Fibroblast of skin of back (primary cell): ENCODE measurements at places on chromosomes 12 and 14.

DNA sequence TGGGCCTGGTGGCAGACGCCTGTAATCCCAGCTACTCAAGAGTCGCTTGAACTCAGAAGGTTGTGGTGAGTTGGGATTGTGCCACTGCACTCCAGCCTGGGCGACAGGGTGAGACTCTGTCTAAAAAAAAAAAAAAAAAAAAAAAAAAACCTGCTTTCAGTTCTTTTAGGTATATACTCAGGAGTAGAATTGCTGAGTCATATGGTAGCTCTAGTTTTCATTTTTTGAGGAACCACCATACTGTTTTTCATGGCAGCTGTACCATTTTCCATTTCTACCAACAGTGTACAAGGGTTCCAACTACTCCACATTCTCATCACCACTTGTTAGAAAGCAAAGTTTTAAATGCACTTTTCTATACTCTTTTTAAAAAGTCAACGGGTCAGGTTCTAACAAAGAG is 119.8 kb downstream of the DPF3 start:
- no peak for DNase-seq

DNA sequence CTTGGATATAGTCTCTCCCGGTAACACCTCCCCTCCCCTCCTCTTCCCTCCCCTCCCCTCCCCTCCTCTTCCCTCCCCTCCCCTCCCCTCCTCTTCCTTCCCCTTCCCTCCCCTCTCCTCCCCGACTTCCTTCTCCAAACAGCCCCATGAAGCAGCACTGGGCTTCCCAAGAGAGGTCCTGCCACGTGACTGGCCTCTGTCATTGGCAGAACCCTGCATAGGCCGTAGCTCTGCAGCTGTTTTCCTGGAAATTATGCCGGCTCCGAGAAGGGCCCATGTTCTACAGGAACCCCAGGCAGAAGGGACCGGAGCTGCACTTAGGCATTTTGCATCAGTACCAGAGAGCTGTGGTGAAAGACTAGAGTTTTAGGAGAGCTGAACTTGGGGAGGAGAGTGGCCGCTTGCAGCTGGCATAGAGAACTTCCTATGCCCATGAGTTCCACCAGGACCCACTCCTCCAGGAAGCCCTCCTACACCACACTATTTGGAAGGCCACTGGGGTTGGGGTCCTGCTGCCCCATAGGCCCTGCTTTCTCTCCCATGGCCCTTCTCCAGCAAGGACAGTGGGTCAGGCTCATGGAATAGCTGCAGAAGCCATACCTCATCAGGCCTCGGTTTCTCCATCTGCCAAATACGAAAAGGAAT is 5.1 kb upstream of the TNFAIP2 start:
- DNase-seq: no peak

- no peak for DNase-seq
These were observed 476.2 kb downstream of the FSCB start for GRCh38 chr14:44030831-44031383.

DNA sequence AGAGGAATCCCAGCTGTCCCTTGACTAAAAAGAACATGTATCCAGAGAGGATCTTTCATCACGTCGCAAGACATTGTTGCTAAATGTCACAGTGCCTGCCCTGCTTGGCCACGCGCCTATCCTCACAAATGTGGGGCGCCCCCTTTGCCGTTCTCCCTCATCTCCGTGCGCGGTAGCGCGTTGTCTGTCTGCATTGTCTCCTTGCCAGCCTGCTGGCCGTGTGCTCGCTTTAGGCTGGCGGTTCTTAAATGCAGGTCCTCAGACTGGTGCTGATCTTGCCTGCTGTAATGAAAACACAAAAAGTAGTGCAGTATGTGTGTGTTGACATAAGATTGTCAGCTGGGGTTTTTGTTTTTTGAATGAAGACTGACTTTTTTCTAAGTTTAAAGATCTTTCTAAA is 198.2 kb upstream of the RGS6 start:
- DNase-seq: no peak

DNA sequence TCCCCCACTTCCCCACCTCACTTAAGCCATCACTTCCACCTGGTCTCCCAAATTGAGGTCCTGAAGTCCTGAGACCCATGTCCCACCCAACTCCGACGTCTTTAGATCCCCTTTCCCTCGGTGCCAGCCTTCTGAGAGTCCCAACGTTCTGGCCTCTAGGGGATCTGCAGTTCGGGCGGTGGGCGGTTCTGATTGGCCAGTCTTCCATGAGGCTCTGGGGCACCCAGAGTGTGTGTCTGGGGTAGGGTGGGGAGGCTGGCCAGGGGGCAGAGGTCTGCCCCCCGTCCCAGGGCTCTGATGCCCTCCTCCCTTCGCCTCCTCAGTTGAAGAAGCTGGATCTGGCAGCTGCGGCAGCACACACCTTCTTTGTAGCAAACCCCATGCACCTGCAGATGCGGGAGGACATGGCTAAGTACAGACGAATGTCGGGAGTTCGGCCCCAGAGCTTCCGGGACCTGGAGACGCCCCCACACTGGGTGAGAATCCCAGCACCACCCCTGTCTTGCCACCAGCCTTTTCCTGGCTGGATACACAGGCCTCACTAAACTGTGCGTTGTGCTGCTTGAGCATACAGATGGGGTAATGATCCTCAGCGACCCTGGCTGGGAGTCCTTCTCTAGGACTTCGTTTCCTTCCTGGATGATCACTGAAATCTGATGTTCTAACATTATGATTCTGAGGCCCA is 1.5 kb downstream of the P3H3 start:
- DNase-seq: peak; percentile 60

DNA sequence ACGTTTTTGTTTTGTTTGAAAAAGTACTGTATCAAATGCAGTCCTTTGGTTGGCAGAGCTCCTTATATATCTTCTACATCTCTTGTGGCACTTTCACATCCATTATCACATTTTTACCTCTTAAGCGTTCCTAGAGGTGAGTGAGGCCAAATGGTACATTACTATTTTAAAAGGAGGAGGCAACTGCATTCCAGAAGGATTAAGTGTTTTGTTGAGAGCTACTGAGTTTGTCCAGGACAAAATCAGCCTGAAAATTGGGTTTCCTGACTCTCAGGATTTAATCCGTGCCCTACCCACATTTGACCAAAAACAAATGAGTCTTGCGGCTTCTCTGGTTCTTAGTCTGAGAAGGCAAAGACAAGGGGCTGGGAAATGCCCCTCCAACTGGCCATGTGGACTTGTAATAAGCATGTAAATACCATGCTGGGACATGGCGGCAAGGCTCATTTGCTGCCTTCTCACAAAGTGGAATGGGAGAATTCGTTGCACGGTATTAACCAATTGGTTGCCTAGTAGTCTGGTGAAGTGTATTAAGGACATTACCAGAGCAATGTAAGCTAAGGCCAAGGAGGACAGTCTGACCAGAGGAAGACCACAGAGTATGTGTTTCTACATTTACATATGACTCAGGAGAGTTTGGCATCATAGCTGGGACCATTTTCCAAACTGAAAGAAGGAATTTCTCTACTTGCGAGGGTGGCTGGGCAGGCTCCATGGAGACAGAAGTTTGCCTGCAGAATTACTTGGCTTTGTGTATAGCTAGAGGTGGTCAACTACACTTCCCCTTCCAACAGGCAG is 175.8 kb upstream of the PLXNC1 start:
- DNase-seq: peak; percentile 36

DNA sequence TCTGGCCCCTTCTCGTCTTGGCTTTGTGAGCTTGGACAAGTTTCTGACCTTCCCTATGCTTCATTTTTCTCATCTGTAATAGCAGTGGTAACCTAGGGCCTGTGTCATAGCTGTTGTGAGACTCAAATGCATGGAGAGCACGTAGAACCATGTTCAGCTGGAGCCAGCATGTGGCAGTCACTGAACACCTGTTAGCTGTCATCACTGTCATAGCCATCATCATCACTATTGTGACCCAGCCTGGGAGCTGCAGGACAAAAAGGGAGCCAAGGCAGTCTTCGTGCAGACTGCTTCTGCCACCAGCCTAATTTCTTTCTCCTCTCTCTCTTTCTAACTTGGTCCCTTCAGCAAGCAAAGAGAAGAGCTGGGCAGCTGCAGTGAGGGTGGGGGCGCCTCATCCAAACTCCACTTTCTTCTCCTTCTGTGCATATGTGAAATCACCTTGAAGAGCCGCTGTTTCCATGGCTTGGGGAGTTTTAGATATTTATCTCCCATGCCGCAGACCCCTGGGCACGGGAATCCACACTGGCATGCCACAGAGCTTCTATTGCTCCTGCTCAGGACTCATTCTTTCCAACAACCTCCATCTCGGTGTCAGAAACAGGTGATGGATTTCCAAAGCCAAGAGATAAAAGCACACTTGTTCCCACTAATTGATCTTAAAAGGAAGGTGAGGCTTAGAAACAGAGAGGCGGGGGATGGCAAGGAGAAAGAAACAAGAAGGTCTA is 87.0 kb downstream of the SRRM4 start:
- DNase-seq: no peak

- DNase-seq: no peak
These were observed 17.3 kb upstream of the DNAH10 start for GRCh38 chr12:123744836-123745235.

DNA sequence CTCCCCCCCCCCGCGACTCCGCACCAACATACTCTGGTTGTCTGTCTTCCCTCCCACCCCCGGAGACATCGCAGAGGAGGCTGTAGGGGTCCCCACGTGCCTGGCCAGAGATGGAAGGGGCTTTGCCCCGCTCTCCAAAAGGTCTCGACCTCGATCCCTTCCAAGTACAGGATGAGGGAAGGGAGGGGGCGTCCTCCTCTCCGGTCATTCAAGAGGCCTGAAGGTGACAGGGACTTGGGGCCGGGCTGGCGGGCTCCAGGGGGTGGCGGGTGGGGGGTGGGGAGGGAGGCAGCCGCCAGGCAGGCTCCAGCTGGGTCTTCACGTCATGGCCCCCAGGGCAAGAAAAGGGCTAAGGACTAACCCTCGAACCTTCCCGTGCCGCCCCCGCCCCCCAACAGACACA is 15.1 kb downstream of the TBX3 start:
- no peak for DNase-seq

- DNase-seq: no peak
These were observed 14.6 kb downstream of the HNF1A start for GRCh38 chr12:120992989-120993388.

DNA sequence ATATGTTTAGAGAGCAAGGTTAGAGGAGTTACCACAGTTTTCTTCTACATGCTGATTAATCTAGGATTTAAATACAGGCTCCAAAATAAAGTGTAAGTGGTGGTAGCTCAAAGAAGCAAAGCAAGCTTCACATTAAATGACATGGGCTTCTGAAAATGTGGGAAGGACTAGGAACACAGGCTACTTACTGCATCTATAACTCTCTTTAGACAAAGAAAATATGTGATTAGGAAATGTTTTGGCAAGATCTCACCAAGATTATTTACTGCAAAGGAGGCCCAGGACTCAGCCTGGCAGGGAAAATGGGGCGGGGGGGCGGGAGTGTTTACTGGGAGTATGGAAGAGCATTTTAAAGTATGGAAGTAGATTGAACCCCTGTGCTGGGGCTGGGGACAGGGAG is 39.4 kb downstream of the ETV6 start:
- peak; percentile 31 for DNase-seq

DNA sequence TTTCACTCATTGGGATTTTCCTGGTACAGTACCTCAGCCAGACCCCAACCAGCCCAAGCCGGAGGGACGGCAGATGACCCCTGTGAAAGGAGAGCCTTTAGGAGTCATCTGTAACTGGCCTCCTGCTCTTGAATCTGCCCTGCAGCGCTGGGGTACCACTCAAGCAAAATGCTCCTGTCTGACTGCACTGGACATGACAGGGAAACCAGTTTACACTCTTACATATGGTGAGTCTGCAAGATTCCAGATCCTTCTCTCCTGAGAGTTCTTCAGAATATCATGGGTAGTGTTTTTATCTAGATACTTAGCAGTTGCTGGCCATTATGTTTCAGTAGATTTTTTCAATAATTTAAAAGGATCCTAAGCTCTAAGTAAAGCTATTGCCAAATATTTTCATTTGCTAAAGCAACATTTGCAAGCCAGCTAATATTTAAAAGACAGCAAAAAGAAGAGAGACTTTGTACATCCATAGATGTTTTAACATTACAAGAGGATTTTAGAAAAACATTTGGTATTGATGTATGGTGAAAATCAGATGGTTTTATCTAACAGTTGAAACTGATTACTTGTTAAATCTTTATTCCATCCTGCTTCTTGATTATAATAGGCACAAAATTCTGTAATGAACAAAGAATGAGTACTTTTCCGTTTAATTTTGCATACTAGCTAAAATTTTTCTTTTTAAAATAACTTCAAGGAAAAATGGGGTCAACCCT is 85.1 kb upstream of the ATF1 start:
- DNase-seq: no peak

DNA sequence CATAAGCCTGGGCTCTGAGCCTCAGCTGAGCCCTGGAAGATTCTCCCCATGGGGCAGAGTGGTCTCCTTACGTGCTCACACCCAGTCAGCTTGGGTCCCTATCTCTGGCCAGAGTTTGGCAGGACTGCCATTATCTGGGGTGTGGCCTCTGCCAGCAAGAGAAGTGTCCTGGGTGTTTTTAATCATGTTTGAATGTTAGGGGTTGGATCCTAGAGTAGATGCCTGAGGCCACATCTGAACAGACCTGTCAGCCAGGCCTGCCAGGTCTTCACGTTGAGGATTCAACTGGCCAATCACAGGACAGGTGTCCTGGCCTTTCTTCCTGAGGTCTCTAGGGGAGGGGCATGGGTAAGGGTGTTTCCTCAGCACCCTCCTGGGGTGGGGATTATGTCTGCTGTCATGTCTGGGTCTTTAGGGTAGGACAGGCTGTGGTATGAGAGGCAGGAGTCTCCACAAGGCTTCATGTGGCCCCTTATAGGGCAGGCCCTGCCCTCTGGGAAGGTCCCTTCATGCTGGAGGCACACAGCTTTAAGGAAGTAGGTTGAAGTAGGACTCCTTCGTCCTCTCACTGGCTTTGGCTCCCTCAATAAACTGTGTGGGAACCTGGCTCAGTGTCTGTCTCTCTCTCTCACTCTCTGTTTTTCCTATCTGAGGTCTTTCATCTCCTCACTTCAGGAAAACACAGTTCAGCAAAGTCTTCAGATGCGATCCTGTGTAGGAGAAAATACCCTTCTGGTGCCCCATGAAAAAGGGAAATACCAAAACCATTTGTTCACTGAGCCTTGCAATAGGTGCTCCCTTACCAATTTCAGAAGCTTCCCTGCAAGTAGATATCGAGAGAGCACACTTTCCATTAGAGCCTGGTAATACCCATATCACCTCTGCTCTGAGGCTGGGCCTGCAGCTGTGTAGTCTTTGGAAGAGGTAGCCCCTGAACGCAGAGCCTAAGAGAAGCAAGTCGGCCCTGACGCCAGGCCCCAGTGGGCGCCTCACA is 6.7 kb upstream of the FITM1 start:
- DNase-seq: no peak
